ENCODE measurements at places on chromosomes 16 and 17.
A peak's percentile ranks its signal among the peaks of the same experiment; 100 is the strongest.

- DNase-seq: no peak
These were observed 127.1 kb downstream of the CDH13 start for GRCh38 chr16:82753821-82754220.

GRCh38 chr16:5070431-5071186, 1.0 kb upstream of the ALG1 start:
- DNase-seq: no peak

- DNase-seq: no peak
These were observed 33.7 kb upstream of the CDH15 start for GRCh38 chr16:89137666-89138512.

- peak; percentile 15 for DNase-seq
These were observed 1.5 kb downstream of the HAPSTR1 start for GRCh38 chr16:9092978-9093344.

DNA sequence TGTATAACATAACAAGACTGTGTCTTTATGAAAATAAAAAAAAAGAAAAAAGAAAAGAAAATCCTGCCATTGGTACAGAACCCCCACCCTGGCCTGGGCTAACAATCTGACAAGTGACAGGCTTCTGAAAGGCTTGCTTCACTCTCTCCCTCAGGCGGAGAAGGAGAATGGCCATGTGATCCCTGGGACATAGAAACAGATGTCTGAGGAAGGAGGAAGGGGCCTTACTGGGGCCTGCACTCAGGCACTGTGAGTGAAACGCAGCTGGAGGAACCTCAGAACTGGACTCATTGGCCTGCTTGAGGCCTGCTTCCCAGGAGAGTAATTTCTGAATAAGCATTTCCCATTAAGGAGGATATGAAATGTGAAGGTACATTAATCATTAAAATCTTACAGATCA, 17.5 kb downstream of the MAP3K14 start:
- DNase-seq: no peak

GRCh38 chr16:7405166-7405565, 72.5 kb downstream of the RBFOX1 start:
- peak; percentile 3 for DNase-seq

- no peak for DNase-seq
These were observed 329 bp upstream of the NLE1 start for GRCh38 chr17:35142467-35142796.

- no peak for DNase-seq
These were observed 53.4 kb downstream of the ARSG start for GRCh38 chr17:68344701-68345136.

GRCh38 chr17:26782153-26782552, 511.8 kb upstream of the WSB1 start:
- DNase-seq: no peak
